T-helper 1 cell treated with Interleukin-12 subunit alpha and Interleukin-12 subunit beta and Interleukin-4 antibody, amounts not matched to agents 30 ng/mL and 1 ng/mL, for 36 hours (primary cell): ENCODE measurements at places on chromosomes 6 and 20. TPM values are rescaled to one million over a fixed set of nuclear protein-coding genes. Genes with fewer than 3 reads are reported as not detected.

Gene SYCP2
- 7.0 and 7.6 TPM in 2 replicates for total RNA-seq

Gene BPIFB1
- not detected in 2 replicates for total RNA-seq

Gene ID1
- total RNA-seq, result 0.64 and 0.80 TPM in 2 replicates

Gene PRDM13
- not detected in 2 replicates for total RNA-seq

Gene PDYN
- not detected in 2 replicates for total RNA-seq

Gene DACT2
- 0.59 and 0.78 TPM in 2 replicates for total RNA-seq
